ENCODE measurements at places on chromosomes 12 and 14. TPM values are rescaled to one million over a fixed set of nuclear protein-coding genes. Genes with fewer than 3 reads are reported as not detected.

Gene TAS2R30
- 21.8 TPM for total RNA-seq

Gene CISTR
- total RNA-seq: not detected

Gene BMAL2
- total RNA-seq: 1.6 TPM

Gene RHOJ
- 0.10 TPM for total RNA-seq

Gene SLC25A21
- total RNA-seq: not detected

Gene SLC17A8
- total RNA-seq: not detected

Gene ADCY4
- 2.3 TPM for total RNA-seq

Gene ATP5F1B
- total RNA-seq: 253 TPM

Gene FAM186B
- total RNA-seq: 0.84 TPM

Gene KRT71
- not detected for total RNA-seq

Gene TAS2R50
- 0.31 TPM for total RNA-seq

Gene C14orf119
- 5.2 TPM for total RNA-seq

Gene DCAF5
- 42.2 TPM for total RNA-seq

Gene KERA
- not detected for total RNA-seq

Gene SMIM41
- total RNA-seq: 0.42 TPM

Gene ALDH1L2
- under 0.01 TPM for total RNA-seq

Gene PPP1R1A
- not detected for total RNA-seq

Gene RGS6
- total RNA-seq: 2.5 TPM

Gene GNB3
- 0.21 TPM for total RNA-seq

Gene GLT1D1
- total RNA-seq: 9.8 TPM

Gene WNT1
- total RNA-seq: 0.10 TPM

Gene ASPG
- total RNA-seq: 0.10 TPM

Gene DENR
- total RNA-seq: 23.0 TPM

Gene CLEC4A
- total RNA-seq: 31.3 TPM

Gene DYRK4
- total RNA-seq: 8.8 TPM

Gene PRR4
- 0.52 TPM for total RNA-seq

Gene KRT72
- 10.2 TPM for total RNA-seq

Gene GRIN2B
- total RNA-seq: under 0.01 TPM

Gene SLC38A4
- total RNA-seq: not detected

Data from mononuclear cell (primary cell).